MCF 10A (cell line): ENCODE measurements at places on chromosomes 2 and 18. TPM values are rescaled to one million over a fixed set of nuclear protein-coding genes. Genes with fewer than 3 reads are reported as not detected.

DNA sequence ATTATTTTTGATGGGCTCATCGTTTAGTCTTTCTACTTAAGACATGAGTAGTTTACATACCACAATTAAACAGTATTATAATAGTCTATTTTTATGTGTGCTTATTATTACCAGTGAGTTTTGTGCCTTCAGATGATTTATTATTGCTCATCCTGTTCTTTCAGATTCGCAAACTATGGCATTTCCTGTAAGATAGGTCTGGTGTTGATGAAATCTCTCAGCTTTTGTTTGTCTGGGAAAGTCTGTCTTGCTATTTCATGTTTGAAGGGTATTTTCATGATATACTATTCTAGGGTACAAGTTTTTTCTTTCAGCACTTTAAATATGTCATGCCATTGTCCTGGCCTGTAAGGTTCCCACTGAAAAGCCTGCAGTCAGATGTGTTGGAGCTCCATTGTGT is 101.3 kb downstream of the DNAH7 start:
- H3K36me3 ChIP-seq: no peaks in the 10 kb centered on the region
- no peaks in the 10 kb centered on the region for H3K4me1 ChIP-seq
- no peaks in the 10 kb centered on the region for H3K27me3 ChIP-seq

The TRAPPC12 gene
- 84.4 and 102 TPM in 2 replicates for total RNA-seq

- DNase-seq: no peak
- no peaks in the 10 kb centered on the region for H3K4me1 ChIP-seq
- no peak overlapping the region for H3K4me3 ChIP-seq
- H3K27ac ChIP-seq: no peak overlapping the region
These were observed 38.8 kb upstream of the VIT start for GRCh38 chr2:36657703-36658102.

- no peaks in the 10 kb centered on the region for H3K27me3 ChIP-seq
- peak overlapping the region; percentile 99 for H3K27ac ChIP-seq
- peak overlapping the region; percentile 95 for H3K4me3 ChIP-seq
- DNase-seq: peak; percentile 71
- H3K4me1 ChIP-seq: peaks cover 34% of the 10 kb centered on the region
These were observed 1.2 kb downstream of the SERPINB5 start for GRCh38 chr18:63477968-63478367.

DNA sequence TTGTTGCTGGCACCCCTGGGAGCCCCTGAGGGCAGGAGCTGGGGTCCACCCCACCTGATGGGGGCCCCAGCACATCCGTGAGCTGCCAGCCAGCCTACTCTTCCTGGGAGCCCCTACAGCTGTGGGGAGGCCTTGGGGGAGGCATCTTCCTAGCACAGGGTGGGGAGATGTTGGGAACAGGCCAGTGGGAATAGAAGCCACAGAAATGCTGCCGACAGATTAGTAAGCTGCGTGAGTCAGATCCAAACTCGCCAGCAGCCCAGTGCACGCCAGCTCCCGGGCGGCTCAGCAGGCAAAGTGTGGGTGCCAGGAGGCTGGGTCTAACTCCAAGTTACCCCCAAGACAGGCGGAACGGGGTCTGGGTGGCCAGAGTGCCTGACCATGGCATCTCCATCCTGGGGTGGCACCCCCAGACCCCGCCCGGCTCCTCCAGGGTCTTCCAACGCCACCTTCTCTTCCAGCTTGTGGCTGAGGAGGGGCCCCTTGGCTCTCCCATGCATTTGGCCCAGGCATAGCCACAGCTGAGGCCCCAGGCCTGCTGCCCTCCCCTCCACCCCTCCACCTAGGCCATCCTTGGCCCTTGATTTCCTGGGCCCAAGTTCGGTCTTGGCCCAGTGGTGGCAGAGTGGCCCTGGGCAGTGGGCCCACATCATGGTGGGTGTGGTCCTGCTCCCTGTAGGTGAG is 15.3 kb downstream of the CROCC2 start:
- peak overlapping the region; percentile 85 for H3K27ac ChIP-seq
- H3K36me3 ChIP-seq: no peaks in the 10 kb centered on the region
- peaks cover 8% of the 10 kb centered on the region for H3K4me1 ChIP-seq
- H3K4me3 ChIP-seq: peak overlapping the region; percentile 35
- DNase-seq: peak; percentile 92
- H3K27me3 ChIP-seq: no peaks in the 10 kb centered on the region

The NPHP1 gene
- total RNA-seq: 3.1 and 5.9 TPM in 2 replicates

The SLC8A1 gene
- 1.6 and 1.7 TPM in 2 replicates for total RNA-seq

GRCh38 chr2:50773211-50773932 is 258.6 kb downstream of the NRXN1 start:
- no peak for DNase-seq
- H3K27me3 ChIP-seq: no peaks in the 10 kb centered on the region
- no peak overlapping the region for H3K4me3 ChIP-seq
- no peaks in the 10 kb centered on the region for H3K4me1 ChIP-seq
- no peak overlapping the region for H3K27ac ChIP-seq

GRCh38 chr2:113126845-113127645 is at the start of gene IL1RN:
IL1RN (plus strand) TSS chr2:113127598; CDS start chr2:113127625, 27 bp downstream.
- no peak within 1 kb of the TSS for H3K27ac ChIP-seq
- no peak for DNase-seq

The ZNF521 gene
- not detected in 2 replicates for total RNA-seq

The OSGEPL1 gene
- total RNA-seq: 3.7 and 5.1 TPM in 2 replicates

DNA sequence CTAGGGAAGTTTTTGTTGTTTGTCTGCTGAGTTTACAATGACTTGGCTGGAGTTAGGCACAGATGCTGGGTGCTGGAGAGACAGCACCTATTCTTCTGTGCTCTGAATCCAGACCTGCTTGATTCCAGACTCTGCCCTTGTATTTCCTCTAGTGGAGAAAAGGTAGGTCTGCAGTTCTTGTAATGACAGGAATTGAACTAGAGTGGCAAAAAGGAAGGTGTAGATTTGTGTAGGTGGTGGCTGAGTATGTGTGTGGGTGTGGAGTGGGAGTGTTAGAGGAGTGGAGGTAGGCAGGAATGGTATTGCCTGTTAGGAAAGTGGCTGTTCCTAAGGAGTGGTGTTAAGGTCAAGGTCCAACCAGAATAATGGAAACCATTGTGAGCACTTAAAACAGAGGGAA is 71.9 kb upstream of the LYPD6 start:
- peak; percentile 1 for DNase-seq
- no peaks in the 10 kb centered on the region for H3K4me1 ChIP-seq
- no peak overlapping the region for H3K4me3 ChIP-seq
- H3K27ac ChIP-seq: no peak overlapping the region
- H3K27me3 ChIP-seq: peaks cover 16% of the 10 kb centered on the region

The SP100 gene
- 54.5 and 56.9 TPM in 2 replicates for total RNA-seq

- no peaks in the 10 kb centered on the region for H3K36me3 ChIP-seq
- H3K4me3 ChIP-seq: no peak overlapping the region
- H3K27ac ChIP-seq: no peak overlapping the region
- H3K4me1 ChIP-seq: no peaks in the 10 kb centered on the region
- no peak for DNase-seq
These were observed 289.3 kb downstream of the FSIP2 start for GRCh38 chr2:186027922-186028321.

DNA sequence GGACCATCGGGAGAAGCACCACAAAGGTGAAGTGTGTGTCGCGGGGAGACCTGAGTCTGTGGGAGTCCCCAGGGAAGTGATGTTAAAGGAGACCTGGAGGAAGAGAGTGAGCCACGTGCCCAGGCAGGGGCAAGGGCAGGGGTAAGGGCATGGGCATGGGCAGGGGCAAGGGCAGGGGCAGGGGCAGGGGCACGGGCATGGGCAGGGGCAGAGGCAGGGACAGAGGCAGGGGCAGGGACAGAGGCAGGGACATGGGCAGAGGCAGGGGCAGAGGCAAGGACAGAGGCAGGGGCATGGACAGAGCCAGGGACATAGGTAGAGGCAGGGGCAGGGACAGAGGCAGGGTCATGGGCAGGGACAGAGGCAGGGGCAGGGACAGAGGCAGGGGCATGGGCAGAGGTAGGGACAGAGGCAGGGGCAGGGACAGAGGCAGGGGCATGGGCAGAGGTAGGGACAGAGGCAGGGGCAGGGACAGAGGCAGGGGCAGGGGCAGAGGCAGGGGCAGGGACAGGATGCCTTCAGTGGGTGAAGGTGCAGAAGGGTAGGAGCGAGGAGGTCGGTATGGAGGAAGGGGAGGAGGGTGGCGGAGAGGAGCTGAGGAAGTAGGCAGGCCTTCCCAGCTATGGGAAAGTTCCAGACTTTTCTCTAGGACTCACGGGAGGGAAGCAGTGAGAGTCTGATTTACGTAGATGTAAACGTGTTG is 33.3 kb downstream of the NTSR2 start:
- peak overlapping the region; percentile 32 for H3K27ac ChIP-seq
- H3K36me3 ChIP-seq: peaks cover 15% of the 10 kb centered on the region
- DNase-seq: no peak
- no peaks in the 10 kb centered on the region for H3K27me3 ChIP-seq

DNA sequence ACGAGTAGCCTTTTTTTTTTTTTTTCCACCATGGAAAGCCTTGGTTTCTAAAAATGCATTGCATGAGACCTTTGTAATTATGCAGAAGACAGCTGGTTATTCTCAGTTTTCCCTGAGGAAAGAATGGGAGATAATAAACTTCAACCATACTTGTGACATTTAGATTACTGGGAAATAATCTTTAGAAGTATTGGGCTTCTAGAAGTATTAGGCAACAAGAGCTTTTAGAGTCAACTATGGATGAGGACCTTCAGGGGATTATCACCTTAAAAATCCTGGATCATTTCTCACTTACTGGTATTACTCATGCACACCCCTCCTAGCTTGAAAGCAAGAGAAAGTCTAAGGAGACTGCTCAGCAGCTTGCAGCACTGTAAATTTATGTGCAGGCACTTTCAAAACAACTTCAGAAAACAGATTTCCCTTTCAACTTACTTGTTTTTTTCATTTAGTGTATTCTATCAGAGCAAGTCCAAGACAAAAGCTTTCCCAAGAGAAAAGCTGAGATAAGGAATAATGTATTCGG is 175.9 kb downstream of the NRXN1 start:
- no peak overlapping the region for H3K4me3 ChIP-seq
- H3K27ac ChIP-seq: no peak overlapping the region
- no peaks in the 10 kb centered on the region for H3K4me1 ChIP-seq
- no peak for DNase-seq

- no peak overlapping the region for H3K27ac ChIP-seq
- no peaks in the 10 kb centered on the region for H3K27me3 ChIP-seq
- no peaks in the 10 kb centered on the region for H3K36me3 ChIP-seq
- no peak overlapping the region for H3K4me3 ChIP-seq
- H3K4me1 ChIP-seq: no peaks in the 10 kb centered on the region
These were observed 455.0 kb upstream of the TCF4 start for GRCh38 chr18:56042915-56043536.

The UGT1A4 gene
- total RNA-seq: 0.12 TPM in 1 of 2 replicates, not detected in the other

DNA sequence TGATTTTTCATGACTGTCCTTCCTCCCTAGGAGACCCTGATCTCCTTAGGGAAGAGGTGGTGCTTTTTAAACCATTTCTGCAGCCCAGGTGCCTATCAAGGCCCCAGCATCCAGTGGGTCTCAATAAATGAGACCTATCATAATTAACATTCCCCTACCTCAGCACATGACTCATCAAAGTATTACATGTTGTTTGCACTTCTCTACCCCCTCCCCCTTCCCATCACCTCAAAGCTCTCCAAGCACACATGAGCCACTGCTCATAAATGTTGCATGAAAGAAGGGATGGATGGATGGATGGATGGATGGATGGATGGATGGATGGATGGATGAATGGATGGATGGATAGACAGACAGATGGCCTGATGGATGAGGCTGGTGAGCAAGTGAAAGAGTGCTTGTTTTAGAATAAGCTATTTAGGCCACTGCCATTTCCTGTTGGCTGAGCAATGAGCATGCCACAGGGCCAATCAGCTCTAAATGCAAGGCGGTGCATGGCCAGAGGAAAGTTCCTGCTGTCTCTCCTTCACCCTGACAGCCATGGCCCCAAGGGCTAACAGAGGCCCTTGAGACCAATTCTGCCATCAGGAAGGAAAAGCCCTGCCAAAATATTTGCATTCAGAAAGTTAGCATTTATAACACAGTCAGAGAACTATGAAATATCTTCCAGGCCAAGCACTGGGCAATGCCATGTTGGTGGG is 20.9 kb upstream of the STEAP3 start:
- peaks cover 11% of the 10 kb centered on the region for H3K36me3 ChIP-seq
- H3K4me1 ChIP-seq: peaks cover 16% of the 10 kb centered on the region
- no peak for DNase-seq
- H3K27me3 ChIP-seq: no peaks in the 10 kb centered on the region

The CNGA3 gene
- total RNA-seq: not detected in 2 replicates

GRCh38 chr2:218569038-218569431 is 396 bp downstream of the CNOT9 start:
- H3K4me3 ChIP-seq: peak overlapping the region; percentile 92
- peak overlapping the region; percentile 86 for H3K27ac ChIP-seq
- peak; percentile 59 for DNase-seq
- H3K4me1 ChIP-seq: peaks cover 40% of the 10 kb centered on the region
- no peaks in the 10 kb centered on the region for H3K27me3 ChIP-seq

DNA sequence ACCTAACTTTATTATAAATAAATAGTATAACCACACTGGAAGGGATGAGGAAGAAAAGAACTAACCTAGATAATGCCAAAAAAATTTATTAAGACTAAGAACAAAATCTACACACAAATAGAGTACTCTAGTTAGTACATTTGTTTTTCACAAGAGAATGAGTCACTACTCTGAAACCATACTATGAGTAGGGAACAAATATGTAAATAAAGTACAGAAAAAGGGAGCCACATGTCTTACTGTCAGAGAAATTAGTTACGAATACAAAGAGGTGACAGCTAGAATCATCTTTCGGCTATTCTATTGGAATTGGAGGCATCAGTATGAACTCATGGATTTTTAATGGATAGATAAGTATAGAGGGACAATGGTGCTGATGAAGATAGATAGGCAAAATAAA is 150.5 kb downstream of the COPS8 start:
- no peaks in the 10 kb centered on the region for H3K27me3 ChIP-seq
- peaks cover 40% of the 10 kb centered on the region for H3K4me1 ChIP-seq
- peak overlapping the region; percentile 83 for H3K27ac ChIP-seq
- peak; percentile 43 for DNase-seq

DNA sequence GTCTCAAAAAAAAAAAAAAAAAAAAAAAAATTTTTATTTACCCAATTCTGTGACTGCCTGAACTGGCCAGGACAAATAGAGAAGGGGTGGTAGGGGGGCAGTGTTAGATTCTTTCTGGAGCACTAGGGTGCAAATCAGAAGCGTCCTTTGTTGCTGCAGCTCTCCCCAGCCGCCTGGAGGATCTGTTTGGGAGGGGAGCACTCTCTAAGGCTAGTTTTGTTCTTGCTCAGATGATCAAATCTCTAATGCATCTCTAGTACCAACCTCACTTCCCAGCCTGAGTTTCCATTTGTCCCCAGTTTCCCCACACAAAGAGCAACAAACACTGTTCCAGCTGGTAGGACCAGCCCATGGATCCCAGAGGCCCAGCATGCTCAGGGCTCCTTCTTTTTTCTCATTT is 83.0 kb downstream of the GBX2 start:
- H3K27ac ChIP-seq: no peak overlapping the region
- DNase-seq: no peak
- H3K36me3 ChIP-seq: no peaks in the 10 kb centered on the region
- no peaks in the 10 kb centered on the region for H3K4me1 ChIP-seq
- no peak overlapping the region for H3K4me3 ChIP-seq

DNA sequence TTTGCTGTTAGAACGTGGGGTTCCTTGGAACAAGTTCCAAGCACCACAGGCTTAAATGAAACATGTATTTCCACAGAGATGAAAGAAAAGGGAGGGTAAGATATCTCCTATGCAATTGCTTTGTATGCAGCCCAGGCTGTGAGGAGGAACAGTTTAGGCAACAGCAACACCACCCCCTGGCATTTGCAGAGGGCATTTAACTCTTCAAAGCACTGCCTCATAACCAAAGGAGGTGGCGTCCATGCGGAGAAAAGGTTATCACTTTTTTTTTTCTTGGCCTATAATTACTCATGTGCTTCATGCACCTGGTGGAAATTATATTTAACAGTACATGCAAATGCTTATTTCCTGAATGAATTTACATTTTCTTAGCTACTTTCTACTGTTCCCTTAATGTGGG is 286.0 kb downstream of the LPIN1 start:
- no peak overlapping the region for H3K4me3 ChIP-seq
- no peak overlapping the region for H3K27ac ChIP-seq
- DNase-seq: no peak
- no peaks in the 10 kb centered on the region for H3K36me3 ChIP-seq
- H3K27me3 ChIP-seq: no peaks in the 10 kb centered on the region
- H3K4me1 ChIP-seq: peaks cover 6% of the 10 kb centered on the region
